ENCODE measurements at places on chromosomes 7 and 10. TPM values are rescaled to one million over a fixed set of nuclear protein-coding genes. Genes with fewer than 3 reads are reported as not detected.

OPALIN gene
- not detected for total RNA-seq

DNA sequence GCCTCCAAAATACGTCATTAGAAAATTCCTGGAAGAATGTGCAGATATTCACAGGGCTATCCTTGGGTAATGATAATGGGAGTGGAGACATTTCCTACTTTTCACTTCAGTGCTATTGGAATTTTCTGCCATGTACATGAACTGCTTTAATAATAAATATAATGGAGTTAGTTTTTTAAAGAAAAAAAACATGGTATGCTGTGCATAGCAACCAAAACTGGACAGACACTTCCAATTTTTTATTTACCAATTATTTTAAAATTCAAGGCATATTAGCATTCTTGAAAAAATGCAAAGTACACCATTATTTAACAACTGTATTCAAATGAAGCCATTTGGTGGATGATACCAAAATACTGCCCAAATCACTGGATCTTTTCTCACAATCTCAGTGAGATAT lies 3.3 kb downstream of the XRCC2 start:
- no peaks in the 10 kb centered on the region for H3K36me3 ChIP-seq
- no peak overlapping the region for H3K4me3 ChIP-seq

DNA sequence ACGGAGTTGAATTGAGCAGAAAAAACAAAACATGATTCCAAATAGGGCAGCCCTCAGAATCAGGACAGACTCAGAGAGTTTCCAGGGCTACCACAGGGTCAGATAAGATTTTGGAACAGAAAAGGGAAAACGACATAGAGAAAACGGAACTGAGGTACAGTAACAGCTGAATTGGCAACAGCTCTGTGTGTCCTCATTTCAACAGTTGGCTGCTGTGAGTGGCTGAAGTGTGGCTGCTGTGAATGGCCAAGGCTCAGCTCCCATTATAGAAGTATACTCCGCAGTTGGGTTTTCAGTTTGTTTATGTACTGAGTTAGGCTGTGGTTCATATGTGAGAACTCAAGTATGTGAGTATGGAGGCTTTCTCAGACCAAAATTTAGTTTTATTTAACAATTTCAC lies 32.0 kb downstream of the ANTXRL start:
- no peak overlapping the region for H3K4me3 ChIP-seq
- H3K4me1 ChIP-seq = no peaks in the 10 kb centered on the region
- no peak overlapping the region for H3K27ac ChIP-seq
- no peaks in the 10 kb centered on the region for H3K27me3 ChIP-seq

GIMAP7 gene
- 3.4 TPM for total RNA-seq

DNA sequence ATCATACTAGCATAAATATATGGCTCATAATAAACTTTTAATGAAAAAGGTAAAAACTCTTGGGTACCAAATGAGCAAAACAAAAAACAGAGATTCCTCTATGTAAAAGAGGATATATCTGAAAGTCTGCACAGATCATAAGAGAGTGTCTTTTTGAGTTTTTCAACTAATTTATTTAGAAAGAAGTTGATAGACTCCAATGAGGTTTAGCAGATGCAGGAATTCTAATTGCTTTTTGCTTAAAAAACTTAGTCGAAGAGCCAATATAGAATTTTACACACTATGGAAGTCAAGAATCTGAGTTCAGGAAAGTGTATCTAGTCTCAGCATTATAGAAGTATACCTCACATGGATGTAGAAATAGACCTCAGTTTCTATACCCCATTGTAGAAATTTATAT lies 3.4 kb upstream of the MLLT10 start:
- no peak overlapping the region for H3K4me3 ChIP-seq
- H3K27ac ChIP-seq = no peak overlapping the region
- H3K36me3 ChIP-seq = no peaks in the 10 kb centered on the region
- no peaks in the 10 kb centered on the region for H3K27me3 ChIP-seq

- no peaks in the 10 kb centered on the region for H3K27me3 ChIP-seq
- H3K4me1 ChIP-seq = no peaks in the 10 kb centered on the region
- no peaks in the 10 kb centered on the region for H3K36me3 ChIP-seq
- peak; percentile 38 for DNase-seq
- no peak overlapping the region for H3K4me3 ChIP-seq
- H3K27ac ChIP-seq = no peak overlapping the region
Measured at GRCh38 chr10:32207544-32207943, 139.4 kb downstream of the EPC1 start.
